ENCODE measurements at places on chromosomes 3 and 15.

DNA sequence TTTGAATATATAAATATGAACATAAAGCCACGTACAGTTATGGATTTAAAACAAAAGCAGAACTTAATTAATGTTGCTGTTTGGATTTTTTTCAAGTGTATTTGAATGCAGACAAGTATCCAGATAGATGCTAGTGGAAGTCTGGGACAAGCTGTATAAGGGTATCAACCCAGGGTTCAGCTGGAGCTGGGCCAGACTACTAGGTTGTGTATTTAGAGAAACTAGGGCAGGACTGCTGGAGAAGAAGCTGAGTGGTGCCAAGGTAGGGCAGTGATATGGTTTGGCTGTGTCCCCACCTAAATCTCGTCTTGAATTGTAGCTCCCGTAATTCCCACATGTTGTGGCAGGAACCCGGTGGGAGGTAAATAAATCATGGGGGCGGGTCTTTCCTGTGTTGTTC, 189.8 kb upstream of the CTDSPL start:
- DNase-seq = no peak

DNA sequence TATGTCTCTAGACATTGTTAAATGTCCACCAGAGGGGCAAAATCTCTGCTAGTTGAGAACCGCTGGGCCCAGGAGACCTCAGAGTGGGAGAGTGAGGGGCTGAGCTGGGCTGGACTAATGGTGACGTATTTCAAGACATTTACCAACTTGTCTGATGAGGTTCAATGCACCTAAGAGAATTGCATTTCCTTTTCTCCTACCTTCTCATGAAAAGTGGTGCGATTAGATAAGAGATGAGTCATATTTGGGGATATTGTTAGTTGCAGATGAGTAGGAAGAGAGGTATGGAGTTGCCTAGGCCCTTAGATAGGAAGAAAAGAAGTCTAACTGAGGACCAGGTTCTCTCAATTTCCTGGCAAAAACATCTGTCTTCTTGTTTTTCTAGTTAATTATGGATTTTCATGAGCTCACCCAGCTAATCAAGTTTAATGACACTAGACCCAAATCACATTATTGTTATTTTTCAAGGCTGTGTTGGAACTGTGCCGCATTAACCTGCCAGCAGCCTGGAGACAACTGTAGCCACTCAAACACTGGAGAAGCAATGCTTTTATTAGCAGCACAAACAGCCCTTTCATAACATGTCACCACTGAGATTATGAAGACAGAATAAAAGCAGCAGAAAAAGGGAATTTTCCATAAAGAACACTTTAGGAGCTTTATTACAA, 144.2 kb downstream of the PDCD6IP start:
- DNase-seq = no peak

DNA sequence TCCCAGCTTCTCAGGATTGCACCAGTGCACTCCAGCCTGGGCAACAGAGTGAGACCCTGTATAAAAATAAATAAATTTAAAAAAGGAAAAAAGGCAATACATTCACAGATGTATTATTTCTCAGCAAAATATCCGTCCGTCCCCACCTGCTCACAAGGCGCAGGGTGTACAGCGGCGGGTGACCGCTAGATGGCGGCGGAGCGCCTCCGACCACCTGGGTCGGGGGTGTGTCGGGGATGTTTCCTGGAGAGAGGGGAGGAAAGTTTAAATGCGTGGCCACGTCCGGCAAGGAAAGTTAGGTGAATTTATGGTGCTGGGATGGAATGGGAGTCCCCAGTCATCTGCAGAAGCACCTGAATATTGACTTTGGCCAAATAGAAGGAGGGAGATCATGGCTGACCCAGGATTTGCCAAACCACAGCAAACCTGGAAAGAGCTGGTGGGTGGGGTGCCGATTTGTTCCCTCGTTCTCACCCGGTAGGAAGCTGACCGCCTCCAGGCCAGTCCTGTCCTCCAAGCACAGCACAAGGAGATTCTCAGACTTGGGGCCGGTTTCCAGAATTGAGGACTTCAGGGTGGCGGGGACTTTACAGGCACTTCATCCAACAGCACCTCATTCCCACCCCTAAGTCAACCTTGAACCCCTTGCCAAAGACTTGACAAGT, 88.3 kb downstream of the TMEM266 start:
- peak; percentile 46 for DNase-seq

DNA sequence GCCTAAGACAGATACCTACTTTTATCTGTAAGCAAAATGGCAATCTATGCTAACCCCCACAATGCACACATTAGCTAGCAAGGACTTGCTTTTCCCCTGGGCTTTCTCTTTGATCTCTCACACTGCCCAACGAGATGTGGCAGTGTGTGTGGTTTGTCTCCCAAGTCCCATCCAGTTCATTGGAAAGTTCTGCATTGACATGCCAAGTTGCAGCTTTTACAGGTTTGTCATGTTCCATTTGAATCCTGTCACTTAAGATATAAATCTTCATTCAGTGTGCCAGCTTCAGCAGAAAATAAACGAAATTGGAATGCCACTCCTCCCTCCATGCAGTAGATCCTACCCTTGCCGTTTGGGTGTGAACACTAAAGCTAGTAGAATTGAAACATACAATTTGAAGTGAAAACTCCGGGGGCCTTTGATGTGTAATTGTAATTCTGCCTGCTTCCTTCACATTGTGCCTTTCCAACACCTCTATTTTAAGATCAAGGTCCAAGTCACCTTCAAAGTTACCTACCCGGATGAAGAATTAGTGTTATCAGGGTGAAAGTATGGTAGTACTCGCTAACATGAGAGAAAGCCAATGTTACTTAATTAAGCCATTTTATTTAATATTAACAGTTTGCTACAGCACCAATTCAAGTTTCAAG, 130.9 kb upstream of the BHLHE40 start:
- DNase-seq = no peak

DNA sequence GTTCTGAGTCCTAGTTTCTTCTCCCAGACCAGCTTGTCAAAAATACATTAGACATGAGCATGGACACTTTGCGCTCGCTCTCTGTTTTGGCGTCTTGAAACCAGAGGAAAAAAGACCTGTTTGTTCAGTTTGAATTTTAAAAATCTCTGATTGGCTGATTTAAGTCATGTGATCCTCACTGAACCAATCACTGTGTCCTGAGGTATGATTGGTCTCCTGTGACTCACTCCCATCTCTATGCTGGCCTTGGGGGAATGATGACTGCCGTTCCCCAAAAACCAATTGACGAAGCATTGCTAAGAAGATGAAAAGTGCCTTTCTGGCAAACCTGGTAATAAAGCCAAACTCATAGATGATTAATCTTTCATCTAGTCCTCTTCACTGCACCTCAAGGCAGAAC, 256.5 kb downstream of the IL5RA start:
- no peak for DNase-seq

DNA sequence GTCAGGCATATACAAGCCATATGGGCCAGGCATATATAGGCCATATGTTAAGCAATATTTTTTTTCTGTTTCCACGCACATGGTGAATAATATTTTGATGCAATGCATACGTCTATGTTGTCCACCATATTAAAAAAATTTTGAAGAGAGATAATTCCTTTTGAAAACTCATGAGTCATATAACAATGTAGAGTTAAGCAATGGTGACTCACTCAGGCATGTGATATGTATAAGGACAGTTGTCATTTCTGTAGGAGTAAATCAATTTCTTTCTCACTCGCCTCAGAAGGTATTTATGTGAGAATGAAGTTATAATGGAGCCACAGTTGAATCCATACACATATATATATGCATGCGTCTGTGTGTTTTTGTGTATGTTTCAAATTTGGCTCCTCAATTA, 272.6 kb downstream of the EPHA3 start:
- no peak for DNase-seq

DNA sequence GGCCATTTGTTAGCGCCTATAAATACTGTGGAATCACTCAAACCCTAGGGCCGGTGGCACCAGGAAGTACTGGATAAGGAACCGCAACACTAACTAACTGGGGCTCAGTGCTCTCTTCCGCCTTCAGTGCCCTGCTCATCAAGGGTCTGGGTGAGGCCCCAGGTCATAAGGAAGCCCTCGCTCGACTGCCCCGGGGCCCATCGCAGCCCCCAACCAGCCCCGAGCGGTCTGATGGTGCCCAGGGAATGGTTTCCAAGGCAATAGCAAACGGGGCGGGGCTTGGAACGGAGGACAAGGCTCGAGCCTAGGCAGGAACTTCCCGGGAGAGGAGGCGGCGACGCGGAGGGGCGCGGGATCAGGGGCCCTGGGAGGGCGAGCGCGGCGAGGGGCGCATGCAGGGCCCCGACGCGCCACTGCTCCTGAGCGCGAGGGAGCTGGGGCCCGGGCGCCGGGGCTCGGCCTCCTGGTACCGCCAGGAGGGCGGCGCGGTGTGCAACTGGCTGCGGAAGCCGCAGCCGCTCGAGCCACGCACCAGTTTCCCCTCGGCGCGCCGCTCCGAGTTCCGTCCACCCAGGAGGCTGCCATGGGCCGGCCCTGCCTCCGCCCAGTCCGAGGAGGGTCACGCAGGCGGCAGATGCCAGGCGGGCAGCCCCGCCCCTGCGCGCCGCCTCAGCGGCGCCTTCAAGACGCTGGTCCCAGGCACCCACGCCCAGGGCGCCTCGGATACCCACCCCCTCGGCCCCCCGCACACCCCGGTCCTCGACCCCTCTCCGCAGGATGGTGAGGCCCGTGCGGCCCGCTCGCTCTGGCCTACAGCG, at the start of gene TTLL3:
Gene TTLL3, plus strand, starts transcription at position 648 of the 818 bp plus-strand sequence. CDS start 400 bp downstream, outside the sequence.
- DNase-seq = peak; percentile 71

- no peak for DNase-seq
Observed at GRCh38 chr3:42061025-42061712, 30.0 kb upstream of the TRAK1 start.

- DNase-seq = no peak
Observed at GRCh38 chr3:185330644-185331043, 32.3 kb upstream of the MAP3K13 start.

- DNase-seq = no peak
Observed at GRCh38 chr3:180409883-180410282, 192.1 kb upstream of the TTC14 start.

DNA sequence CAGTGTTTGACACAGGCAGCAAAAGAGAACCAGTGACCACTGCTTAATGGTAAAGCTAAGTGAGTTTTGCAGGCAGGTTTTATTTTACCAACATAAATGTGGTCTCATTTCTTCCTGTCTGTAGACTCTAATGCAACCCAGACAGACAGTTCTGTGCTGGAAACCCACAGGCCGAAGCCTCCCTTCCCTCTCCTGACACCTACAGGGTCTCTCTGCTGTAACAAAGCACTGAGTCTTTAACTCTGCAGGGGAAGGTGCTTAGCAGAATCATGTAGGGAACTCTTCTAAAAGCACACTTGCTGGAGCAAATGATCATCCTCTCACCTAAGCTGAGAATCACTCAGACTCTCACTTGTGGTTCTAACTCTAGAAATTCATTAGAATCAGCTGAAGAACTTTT, 200.3 kb downstream of the KBTBD8 start:
- no peak for DNase-seq

- DNase-seq = no peak
Observed at GRCh38 chr3:8635125-8635524, 9.5 kb downstream of the SSUH2 start.

DNA sequence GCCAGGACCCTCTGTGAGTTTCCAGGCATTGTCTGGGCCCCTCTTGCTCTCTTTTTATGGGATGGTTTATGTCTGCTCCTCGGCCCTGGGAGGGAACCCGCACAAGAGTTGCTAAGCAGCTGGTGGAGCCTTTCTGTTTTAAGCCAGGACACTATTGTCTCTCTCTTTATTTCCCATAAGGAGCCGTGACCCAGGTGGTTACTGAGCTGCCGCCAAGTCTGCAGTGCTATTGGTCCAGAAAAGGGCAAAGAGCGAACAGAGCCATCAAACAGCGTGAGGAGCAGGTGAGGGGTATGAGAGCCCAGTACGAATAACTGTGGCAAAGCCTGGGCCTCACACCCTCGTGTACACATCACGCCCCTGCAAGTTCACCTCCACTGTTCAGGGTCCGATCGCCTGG, 280.2 kb downstream of the SHQ1 start:
- no peak for DNase-seq

DNA sequence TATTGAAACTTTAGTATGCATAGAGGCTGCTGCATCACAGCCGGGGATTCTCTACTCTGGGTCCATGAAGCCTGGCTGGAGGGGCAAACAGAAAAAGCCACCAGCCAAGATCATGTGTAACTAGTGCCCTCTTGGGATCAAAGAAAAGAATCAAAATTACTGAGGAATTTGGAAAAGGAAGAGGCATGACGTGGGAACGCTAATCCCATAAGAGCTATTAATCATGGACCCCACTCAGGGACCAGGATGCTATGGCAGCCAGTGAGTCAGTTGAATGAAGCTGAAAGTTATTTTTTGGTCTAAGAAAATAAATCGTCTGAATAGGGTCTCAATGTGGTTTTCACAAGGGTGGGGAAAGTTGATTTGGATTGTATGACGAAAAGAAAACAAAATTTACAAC, 1165.1 kb downstream of the ROBO2 start:
- DNase-seq = no peak

DNA sequence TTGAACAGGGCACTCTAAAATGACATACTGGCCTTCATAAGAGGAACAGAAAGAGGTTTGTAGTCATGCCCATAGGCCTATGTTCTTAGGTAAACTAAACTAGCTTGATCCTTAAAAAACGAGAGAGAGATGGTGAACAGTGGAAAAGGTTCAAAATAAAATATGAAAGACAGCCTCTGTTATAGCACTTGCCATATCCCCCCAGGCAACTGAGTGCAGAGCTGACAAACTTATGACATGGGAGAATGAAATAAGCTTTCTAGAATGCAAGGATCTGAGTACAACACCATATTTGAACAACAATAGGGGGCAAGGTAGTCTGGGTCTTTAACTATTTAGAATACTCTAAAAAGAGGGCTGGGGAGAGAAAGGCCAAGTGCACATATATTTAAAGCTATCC, 700.6 kb upstream of the CFAP20DC start:
- no peak for DNase-seq

DNA sequence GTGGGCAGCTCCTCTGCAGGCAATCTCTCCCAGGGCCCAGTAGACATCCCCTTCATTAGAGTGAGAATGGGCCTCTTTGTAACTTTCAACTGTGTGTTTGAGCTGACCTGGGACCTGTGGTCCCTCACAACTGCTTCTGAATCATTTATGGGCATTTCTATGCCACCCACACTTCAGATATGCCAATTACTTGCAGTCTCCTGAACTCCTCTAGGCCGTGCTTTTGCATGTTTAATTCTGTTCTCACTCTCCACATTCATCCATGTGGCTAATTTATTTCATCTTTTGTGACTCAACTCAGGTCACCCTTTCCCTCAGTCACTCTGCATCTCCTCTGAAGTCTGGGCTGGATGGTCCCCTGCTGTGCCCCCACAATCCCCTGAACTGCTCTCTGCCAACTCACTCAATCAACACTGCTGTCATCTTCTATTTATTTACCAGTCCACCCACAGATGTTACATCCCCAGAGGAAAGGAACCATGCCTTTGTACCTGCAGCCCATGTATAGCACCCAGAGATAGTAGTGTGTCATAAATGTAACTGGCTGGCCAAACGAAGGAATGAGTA, 364.7 kb downstream of the EPHB1 start:
- DNase-seq = no peak

GRCh38 chr3:197942956-197943556, 6.9 kb upstream of the RPL35A start:
- peak; percentile 77 for DNase-seq
